ENCODE measurements at places on chromosomes 1 and 21.

DNA sequence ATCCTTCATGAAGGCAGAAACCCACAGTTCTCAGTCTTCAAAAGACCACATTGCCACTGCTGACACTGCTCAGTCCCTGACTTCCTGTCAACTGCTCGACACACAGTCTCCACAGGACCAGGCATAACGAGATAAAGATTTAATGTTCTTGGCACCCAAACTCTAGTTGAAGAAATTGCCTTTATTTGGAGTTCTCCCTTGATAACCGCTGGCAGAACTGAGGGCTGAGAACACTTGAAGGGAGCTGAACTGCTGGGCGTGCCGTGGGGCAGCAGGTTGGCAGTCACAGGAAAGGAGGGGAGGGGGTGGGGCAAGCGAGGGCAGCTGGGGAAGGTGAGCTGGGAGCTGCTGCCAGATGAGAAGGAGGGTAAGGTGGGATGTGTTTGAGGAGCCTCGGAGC is 15.9 kb downstream of the HENMT1 start:
- no peak for DNase-seq

DNA sequence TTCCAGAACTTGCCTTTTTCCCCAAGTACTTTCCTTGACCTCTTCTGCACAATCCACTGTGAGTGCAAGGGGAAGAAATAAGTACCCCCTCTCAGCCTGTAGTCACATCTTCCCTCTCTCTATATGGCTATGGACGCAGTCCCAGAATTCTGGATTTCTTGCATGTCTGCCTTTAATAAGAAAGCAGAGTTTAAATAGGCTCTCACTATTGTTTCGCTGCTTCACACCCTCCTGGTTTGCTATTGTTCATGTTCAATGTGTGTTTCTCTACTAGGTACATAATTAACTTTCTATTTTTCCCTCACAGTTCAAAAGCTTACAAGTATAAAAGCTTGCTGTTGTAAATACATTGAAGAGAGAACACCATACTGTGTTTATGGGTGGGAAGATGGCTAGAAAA is 181.5 kb upstream of the C1orf105 start:
- no peak for DNase-seq

- peak; percentile 12 for DNase-seq
Measured at GRCh38 chr1:85463731-85464496, 1.0 kb downstream of the DDAH1 start.

GRCh38 chr1:195999022-195999421 is 609.2 kb downstream of the KCNT2 start:
- DNase-seq, result no peak

GRCh38 chr1:107460035-107460434 is 319.2 kb downstream of the NTNG1 start:
- no peak for DNase-seq

DNA sequence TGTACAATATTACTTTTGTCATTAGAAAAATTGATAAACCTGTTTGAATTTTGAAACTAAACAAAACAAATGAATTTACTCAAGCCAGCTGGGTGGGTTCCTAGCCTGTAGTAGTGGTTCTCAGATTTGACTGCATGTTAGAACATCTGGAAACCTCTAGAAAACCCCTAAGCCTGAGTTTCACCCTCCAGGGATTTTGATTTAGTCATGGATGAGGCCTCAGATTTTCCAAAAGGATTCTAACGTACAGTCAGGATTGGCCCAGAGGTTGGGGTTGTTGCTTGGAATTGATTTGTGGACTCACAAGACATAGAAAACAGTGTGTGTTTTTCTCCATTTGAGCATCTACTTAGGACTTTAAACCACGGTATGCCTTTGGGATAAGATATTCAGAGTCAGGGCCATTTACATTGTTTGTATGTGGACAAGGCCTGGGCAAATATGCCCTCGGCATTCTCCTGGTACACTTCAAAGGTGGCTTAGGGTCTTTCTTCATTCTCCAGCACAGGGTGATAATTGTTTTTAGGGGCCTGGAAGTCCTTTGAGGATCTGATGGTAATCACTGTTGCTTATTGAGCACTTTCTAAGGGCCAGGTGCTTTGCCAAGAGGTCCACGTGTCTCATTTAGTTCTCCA is 42.6 kb downstream of the ATP5PO start:
- no peak for DNase-seq

GRCh38 chr1:64199154-64199553 is 4.3 kb upstream of the UBE2U start:
- DNase-seq, result peak; percentile 14

All from AG08395 (cell line).